Colonic mucosa (tissue), 4 donors: ENCODE measurements at places on chromosomes 4 and X.

DNA sequence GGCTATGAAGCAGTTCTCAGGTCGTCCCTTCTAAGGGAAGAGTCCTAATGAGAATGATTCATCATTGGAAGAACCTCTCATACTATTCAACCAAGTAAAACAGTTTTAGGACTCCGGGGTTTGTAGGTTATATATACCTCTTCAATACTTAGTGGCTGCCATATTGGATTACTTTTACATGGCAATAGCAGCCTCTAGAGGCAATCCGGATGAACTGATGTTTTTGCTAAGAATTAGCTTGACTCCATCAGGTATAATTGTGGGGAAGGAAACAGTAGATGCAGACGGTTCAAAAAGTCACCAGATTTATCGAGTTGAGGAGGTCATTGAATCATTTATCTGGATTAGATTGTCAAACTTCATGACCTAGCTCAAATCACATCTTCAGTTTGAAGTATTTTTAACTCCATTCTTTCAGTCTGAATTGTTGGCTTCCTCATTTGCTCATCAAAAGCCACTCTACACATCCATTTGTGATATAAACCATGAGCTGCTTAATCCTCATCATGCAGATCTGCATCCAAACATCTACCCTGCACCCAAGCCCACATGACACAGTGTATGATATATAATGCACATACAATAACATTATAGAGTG, 28.4 kb downstream of the GUCY1B1 start:
- DNase-seq: no peak

DNA sequence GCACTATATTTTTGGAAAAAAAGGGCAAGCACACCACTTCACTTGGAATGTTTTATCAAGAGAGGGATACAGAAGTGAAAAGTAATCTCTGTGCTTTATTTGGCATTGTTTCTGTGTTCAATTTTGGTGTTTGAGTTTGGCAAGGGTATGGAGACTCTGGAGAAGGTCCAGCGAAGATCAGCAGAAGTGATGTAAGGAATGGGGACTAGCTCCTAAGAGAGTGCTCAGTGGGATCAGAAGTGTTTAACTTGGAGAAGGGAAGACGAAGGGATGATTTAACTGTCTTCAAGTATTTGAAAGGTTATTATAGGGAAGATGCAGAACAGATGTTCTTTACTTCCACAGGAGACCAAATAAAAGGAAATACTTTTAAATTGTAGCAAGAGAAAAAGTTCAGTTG, 74.3 kb downstream of the CFAP299 start:
- no peak for DNase-seq

DNA sequence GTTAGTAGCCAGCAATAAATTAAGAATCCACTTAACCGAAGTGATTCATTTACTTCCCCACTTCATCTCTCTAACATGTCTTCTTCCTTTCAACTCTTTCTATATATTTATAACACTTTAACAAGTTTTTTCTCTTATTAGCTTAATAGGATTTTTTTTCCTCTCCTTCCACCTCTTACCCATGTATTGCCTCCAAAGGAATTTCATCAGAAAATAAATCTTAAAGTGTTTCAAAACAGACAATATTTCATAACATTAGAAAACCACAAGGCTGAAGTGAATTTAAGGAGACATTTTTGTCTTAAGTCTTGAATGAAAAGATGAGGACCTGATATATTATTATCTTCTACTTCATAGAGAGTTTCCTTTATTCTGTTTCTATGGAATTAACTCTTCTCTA, 101.5 kb downstream of the PDGFC start:
- no peak for DNase-seq

DNA sequence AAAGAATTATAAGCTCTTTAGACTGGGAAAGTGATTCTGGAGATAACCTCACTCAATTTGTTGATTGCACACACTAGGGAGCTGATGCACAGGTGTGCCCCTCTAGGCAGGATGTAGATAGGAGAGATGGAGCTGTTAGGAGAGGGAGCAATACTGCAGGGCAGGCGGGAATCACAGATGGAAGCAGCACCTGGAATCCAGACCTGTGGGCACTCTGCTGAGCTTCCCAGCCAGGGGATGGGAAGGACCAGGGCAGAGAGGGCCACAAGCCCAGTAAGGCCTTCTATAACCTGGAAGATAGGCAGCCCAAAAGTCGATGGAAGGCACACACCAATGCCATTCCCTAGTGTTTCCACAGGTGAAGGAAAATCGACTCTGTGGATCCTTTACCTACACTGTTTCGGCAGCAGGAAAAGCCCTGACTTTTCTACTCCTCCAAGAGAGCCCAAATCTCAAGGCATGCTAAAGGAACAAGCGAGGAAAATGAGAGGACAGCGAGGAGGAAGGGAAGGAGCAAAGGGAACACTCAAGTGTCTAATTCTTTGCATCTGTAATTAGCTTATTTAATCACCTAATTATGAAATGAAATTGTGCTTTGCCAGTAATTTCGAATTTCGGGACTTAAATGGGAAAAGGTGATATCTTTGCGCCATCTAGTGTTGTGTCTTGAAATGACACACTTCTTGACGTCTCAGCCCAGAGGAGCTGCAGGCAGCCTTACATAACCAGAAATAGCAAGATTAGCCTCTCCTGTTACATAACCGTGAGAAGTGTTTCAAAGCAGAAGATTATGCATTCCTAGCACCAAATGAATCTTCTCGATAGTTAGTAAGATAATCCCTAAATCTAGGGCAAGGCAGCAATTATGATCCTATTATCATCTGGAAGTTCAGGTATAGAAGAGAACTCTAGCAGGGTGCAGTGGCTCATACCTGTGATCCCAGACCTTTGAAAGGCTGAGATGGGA, 31.0 kb upstream of the TLR3 start:
- DNase-seq: peak; percentile 61

DNA sequence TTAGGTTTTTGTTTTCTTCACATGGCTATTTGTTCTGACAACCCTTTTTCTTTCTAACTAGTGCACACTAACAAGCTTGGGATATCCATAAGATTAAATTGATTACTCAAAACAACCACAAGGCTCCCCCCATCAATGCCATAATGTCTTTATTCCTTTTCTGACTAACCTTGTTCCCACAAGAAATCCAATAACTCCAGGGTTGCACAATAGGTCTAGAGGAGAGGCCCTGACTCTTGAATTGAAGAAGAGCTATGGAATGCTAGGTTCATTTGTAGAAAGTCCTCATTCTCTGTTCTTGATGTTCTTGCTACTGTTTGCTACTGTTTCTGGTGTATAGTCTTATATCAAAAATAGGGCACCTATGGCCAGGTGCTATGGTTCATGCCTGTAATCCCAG, 71.0 kb downstream of the PRRG1 start:
- no peak for DNase-seq

DNA sequence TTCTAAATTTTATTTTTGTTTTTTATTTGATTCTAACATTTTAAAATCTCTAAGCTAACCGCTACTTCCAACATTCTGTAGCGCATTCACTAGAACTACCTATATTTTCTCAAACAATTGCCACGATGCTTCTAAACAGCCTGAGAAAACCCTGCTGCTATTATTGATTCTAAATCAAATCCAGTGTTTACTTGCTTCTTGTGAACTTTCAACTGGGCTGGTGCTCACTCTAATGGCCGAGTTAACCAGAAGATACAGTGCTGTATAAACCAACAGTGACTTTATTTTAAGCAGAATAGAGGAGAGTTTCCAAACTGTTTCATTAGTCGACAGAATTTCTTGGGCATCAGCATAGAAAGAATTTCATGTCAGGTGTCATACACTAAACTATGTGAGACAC, 110.3 kb downstream of the DLG3 start:
- DNase-seq: no peak

- DNase-seq: peak; percentile 52
Observed at GRCh38 chr4:128565565-128566186, 243.8 kb upstream of the JADE1 start.

GRCh38 chr4:173252024-173252935, 81.9 kb downstream of the HMGB2 start:
- DNase-seq: peak; percentile 34

DNA sequence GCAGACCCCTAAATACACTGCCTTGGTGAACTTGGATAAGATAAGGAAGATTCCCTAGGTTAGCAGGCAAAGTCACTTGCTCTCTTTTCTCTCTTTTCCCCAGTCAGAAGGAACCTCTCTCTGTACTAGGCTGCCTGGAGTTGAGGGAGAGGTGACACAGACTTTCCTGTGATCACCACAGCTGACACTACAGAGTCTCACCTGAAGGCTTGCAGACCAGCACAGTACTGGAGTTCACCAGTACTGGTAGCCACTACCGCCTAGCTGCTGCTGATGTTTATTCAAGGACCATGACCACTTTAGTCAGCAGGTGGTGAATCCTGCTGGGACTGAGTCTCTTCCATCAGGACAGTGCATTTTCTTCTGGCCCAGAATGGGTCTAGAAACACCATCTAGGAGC, 63.3 kb downstream of the PTPN13 start:
- no peak for DNase-seq

GRCh38 chr4:16125571-16126445, 42.0 kb upstream of the PROM1 start:
- DNase-seq: no peak

- no peak for DNase-seq
Observed at GRCh38 chrX:15856636-15857035, 2.0 kb upstream of the AP1S2 start.

- DNase-seq: no peak
Observed at GRCh38 chr4:1052231-1052671, 40.8 kb downstream of the FGFRL1 start.

DNA sequence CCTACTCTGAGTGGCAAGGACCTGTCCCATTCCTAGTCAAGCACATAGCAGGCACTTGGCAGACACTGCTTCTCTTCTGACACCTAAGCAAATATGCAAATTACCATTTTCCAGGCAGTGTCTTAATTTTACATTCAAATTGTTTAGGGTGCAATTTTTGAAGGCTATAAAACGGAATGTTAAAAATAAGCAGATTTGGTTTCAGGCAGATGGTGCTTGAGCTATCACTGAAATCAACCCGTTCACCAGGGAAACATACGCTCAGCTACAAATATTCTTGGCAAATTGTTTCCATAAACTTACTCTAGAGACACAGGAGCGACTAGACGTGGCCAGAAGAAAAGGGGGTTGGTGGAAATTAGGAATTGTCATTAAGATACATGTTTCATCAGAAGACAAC, 45.7 kb downstream of the BEND2 start:
- DNase-seq: no peak

- DNase-seq: no peak
Observed at GRCh38 chr4:89161841-89162240, 50.5 kb downstream of the TIGD2 start.

- DNase-seq: no peak
Observed at GRCh38 chr4:122674371-122674770, 53.5 kb upstream of the IL21 start.

- DNase-seq: no peak
Observed at GRCh38 chr4:108829966-108830492, 67.2 kb upstream of the ETNPPL start.

DNA sequence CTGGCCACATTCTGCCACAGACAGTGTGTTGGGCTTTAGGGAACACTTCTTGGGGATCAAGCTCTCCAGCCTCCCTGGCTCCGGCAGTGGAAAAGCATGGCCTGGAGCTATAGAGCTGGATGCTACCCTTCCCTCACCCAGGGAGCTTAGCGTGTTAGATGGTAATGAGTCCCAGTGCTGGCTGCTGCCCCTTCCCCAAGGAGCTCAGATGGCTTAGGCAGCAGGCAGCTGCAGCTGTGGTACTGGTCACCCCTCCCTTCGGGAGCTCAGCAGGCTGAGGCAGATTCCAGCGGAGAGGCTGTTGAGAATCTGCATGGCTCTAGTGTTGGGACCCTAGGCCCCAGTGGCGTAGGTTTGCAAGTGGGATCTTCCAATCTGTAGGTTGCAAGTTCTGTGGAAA, 19.5 kb downstream of the TMEM144 start:
- no peak for DNase-seq

DNA sequence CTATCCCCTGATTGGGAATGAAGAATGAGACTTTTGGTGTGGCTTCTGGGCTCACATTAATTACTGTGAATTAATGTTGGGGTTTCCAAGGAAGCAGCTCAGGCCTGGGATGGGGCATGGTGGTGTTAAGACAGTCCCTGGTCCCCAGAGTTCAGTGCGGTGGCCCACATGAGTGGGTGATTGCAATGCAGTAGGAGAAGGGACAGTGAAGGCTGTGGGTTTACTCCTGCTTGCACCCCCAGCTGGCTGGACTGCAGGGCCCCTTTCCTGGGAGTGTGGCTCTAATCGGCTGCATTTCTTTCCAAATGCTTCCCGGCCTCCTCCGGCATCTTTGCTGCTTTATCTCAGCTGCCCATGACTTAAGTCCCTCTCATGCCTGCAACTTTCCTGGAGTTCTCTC, 28.2 kb upstream of the GPR78 start:
- no peak for DNase-seq

DNA sequence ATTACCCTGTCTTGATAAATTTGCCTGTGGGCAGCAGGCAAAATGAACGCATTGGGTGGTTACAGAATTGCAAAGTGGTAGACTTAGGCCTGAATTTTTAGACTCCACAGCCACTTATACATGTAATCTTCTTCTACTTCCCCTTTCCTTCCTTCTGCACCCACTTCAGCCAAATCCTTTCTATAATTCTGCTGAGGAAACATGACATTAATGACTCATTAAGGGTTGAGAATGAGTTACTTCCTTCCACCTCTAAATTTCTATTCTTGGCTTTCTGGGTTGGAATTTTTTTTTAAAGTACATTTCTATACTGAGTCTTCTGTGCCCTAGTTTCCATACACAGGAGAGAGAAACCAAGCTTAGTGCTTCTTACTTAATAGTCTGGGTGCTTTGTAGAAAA, 10.1 kb downstream of the PAPSS1 start:
- no peak for DNase-seq

GRCh38 chrX:138986235-138986634, 274.7 kb upstream of the FGF13 start:
- DNase-seq: no peak

DNA sequence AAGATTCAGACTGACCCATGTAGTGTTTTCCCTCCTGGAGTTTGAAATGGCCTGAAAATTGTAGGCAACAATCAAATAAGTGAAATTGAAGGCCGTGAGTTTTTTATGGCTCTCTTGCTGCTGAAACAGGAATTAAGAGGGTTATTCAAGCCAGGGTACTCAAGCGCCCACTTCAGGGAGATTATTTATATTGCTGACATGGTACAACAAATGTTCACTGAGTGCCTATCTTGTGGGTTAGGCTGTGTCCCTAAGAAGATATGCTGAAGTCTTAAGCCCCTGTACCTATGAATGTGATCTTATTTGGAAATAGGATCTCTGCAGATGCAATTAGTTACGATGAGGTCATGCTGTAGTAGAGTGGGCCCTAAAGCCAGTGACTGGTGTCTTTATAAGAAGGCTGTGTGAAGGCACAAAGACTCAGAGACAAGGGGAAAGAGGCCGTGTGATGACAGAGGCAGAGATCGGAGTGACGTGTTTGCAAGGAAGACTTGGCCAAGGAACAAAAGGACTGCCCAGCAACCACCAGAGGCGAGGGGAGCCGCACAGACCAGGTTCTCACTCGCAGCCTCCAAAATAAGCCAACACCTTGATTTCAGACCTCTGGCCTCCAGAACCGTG, 72.9 kb downstream of the MED28 start:
- no peak for DNase-seq

DNA sequence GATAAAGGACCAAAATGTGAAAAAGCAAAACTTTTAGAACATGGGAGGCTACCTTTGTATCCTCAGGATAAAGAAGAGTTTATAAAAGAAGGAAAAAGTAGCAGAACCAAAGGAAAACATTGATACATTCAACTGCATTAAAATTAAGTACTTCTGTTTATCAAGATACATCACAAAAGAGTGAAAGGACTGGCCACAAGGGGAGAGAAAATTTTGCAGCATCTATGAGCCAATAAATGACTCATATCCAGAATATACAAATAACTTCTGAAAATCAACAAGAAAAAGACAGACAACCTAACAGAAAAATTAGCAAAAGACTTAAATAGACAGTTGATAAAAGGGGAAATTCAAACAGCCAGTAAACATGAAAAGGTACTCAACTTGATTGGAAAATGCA, 177.1 kb downstream of the RBMX2 start:
- DNase-seq: no peak
